ENCODE measurements at places on chromosomes 12 and 14. TPM values are rescaled to one million over a fixed set of nuclear protein-coding genes. Genes with fewer than 3 reads are reported as not detected.

The ANKRD33 gene
- total RNA-seq, result not detected

The CDCA3 gene
- total RNA-seq, result 2.3 TPM

The NEUROD4 gene
- total RNA-seq, result not detected

The GPD1 gene
- 0.59 TPM for total RNA-seq

The P2RX2 gene
- total RNA-seq, result not detected

The SMIM41 gene
- total RNA-seq, result 0.18 TPM

The OVCH1 gene
- total RNA-seq, result not detected

The VAMP1 gene
- 21.0 TPM for total RNA-seq

The POTEM gene
- not detected for total RNA-seq

The NAV3 gene
- 24.1 TPM for total RNA-seq

The KRT6C gene
- not detected for total RNA-seq

The KRT79 gene
- 0.82 TPM for total RNA-seq

The GPRC5D gene
- total RNA-seq, result not detected

The SERPINA1 gene
- 0.98 TPM for total RNA-seq

The OLR1 gene
- total RNA-seq, result 0.96 TPM
